ENCODE measurements at places on chromosomes 13 and 19.

DNA sequence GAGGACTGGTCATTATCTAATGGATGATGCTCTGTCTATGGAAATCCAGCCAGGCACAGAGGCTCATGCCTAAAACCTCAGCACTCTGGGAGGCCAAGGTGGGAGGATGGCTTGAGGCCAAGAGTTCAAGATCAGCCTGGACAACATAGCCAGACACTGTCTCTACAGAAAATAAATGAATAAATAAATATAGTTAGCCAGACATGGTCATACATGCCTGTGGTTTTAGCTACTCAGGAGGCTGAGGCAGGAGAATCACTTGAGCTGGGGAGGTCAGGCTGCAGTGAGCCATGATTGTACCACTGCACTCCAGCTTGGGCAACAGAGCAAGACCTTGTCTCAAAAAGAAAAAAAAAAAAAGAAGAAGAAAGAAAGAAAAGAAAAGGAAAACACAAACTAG lies 234.7 kb downstream of the TSHZ3 start:
- no peak for DNase-seq

DNA sequence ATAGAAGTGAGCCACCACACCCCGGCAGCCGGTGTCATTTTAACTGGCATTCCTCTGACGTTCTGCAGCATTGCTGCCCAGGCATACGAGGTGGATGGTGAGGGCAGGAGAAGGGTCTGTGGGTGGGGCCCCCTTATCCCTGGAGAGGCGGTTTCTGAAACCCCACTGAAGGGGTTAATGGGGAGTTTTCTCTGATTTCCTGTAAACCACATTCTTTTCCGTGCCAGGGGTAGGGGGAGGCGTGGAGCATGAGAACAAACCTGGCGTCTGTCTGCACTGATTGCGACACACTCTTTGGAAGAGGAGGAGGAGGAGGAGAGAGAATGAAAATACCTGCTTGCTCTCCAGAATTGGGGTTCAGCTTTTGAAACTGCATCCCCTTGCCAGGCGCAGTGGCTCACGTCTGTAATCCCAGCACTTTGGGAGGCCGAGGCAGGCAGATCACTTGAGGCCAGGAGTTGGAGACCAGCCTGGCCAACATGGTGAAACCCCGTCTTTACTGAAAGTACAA lies 2.7 kb upstream of the C3 start:
- no peak for DNase-seq

DNA sequence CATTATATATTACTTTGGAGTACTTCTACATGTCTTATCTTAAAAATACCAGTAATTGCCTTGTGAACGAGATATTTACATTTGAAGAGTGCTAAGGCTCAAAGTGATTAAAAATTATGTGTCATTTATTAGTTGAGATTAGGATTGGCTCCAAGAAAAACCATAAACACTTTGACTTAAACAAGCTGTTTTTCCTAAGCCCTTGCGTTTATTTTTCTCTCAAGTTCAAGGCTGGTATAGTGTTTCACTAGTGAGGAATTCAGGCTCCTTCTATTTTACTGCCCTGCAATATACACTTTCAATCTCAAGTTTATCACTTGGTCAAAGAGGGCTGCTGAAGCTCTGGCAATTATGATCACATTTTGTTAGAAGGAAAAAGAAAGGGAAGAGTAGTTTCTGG lies 49.9 kb downstream of the UFM1 start:
- no peak for DNase-seq

DNA sequence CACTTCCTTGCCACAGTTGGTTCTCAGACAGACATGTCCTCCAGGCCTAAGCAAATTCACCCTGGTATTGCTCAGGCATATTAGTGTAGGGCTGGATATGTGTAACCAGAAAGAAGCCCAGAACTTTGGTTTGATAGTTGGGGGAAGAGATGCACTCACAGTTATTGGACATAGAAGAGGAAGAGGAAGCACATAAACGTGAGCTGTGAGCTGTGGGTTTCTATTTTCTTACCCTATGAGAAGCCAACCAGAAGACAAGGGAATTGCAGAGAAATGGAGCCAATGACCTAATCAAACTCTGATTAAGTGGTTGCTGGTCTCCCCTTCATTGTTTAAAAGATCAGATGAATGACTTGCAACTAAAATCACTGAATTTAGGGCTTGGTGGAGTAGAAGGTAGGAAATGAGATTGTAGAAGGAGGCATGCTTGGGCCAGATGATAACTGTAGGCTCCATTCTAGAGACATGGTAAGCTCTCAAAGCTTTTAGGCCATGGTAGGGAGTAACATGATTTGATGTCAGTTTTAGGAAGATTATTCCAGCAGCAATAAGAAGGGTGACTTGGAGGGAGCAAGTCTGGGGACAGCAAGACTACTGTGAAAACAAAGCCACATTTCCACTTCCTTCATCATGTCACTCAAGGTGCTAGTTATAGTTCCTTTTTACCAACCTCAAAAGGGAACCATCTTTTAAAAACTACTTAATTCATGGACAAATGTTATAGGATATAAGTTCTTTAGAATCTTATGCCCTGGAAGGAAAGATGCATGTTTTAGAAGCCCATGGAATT lies 24.1 kb upstream of the WDFY2 start:
- DNase-seq = no peak

GRCh38 chr13:84430446-84430845 lies 548.2 kb upstream of the SLITRK1 start:
- no peak for DNase-seq

DNA sequence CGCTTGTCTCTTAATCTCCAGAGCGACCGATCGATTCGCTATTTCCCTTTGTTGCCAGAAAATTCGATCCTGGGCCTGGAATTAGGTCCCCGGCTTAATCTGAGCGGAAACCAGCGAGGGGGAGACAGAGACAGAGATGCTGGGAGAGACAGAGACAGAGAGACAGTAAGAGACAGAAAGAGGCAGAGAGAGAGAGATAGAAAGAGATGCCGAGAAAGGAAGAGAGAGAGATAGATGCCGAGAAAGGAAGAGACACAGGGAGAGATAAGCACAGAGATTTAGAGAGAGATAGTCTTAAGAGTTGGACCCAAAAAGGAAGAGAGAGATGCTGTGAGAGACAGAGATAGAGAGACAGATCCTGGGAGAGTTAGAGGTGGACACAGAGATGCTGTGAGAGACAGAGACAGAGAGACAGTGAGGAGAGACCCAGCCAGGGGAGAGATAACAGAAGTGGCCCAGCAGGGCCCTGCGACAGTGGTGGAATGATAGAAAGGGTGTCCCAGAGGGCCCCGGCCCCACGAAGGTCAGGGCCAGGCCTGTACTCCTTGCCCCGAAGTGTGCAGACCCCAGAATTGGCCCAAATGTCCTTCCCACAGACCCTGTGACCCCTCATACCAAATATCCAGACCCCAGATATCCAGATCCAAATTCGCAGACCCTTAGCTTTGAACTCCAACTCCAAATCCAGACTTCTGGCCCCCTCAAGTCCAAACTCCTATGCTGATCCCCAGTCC lies 1.3 kb downstream of the ERFL start:
- DNase-seq = no peak

DNA sequence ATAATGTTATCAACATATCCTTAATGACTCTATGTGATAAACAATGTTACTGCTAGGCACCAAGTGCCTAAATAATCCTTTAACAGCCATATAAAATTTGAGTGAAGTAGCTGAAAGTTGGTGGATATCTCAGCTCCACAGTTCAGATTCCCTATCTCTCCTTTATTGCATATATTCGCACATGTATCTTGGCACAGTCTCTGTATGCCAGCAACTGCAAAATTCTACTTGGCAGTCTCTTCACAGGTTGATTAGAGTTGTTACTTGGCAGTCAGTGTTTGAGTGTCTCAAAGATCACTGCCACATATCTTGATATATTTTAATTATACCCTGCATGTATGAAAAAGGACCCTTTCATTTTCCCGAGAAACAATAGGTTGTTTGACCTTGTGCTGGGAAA lies 879.3 kb downstream of the OLFM4 start:
- no peak for DNase-seq

GRCh38 chr13:113562085-113562749 lies 22.3 kb upstream of the TFDP1 start:
- DNase-seq = peak; percentile 53

- DNase-seq = no peak
These were observed 1.5 kb upstream of the GZMM start for GRCh38 chr19:542173-542866.

DNA sequence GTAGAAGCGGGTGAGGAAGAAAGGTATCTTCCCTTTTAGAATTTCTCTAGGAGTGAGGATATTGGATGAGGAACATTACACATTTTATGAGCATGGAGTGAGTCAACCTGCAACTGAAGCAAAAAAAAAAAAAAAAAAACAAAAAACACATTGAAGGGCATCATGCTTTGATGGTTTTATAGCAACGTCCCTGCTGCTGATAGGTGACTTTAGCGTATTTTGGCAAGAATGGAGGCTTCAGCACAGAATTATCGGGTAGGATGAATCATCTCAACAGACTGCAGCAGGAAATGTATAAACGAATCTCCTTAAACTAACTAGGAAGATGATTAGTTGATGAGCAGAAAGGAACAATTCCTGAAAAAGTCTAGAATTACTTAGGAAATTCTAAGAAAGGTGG lies 1359.6 kb upstream of the ATXN8OS start:
- DNase-seq = no peak

DNA sequence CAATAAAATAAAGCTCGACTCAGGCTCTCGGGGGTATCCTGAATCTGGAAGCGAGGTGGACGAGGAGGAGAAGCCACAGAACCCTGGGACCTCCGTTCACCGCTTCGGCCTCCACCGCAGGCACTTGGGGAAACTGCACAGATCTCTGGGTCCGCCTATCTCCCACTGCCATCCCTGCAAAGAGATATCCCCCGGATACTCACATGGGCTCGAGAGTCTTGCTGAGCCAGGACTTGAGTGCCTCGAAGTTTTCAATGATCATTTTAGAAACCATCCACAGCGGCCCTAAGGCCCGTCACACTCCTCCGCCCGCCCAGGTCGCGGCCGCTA lies 589 bp downstream of the RBM26 start:
- DNase-seq = no peak

GRCh38 chr19:15779756-15780476 lies 7.5 kb upstream of the OR10H5 start:
- DNase-seq = no peak

DNA sequence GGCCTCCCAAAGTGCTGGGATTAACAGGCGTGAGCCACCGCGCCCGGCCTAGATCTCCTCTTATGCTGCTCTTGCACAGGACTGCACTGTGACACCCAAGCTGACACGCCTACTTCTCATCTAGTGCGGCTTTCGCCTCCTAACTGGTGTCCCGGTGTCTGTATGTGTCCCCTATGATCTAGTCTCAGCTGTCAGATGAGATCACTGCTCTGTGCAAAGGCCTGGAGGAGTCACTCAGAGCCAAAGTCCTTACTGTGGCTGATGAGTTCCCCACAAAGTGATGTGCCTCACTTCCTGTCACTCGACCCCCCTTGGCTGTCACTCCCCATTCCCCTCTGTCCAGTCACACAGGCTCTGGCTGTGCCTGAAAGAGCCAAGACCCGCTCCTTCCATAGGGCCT lies 2.5 kb downstream of the ZNF556 start:
- no peak for DNase-seq

All from activated CD4-positive, alpha-beta memory T cell treated with anti-CD3 and anti-CD28 coated beads, Interleukin-2, amount 10 ng/mL, durations not matched to agents 7 days and 5 days (primary cell).